HS-27A (cell line): ENCODE measurements at places on chromosomes 12 and 14.

- no peak for DNase-seq
Observed at GRCh38 chr12:84857525-84858208, 54.9 kb downstream of the SLC6A15 start.

DNA sequence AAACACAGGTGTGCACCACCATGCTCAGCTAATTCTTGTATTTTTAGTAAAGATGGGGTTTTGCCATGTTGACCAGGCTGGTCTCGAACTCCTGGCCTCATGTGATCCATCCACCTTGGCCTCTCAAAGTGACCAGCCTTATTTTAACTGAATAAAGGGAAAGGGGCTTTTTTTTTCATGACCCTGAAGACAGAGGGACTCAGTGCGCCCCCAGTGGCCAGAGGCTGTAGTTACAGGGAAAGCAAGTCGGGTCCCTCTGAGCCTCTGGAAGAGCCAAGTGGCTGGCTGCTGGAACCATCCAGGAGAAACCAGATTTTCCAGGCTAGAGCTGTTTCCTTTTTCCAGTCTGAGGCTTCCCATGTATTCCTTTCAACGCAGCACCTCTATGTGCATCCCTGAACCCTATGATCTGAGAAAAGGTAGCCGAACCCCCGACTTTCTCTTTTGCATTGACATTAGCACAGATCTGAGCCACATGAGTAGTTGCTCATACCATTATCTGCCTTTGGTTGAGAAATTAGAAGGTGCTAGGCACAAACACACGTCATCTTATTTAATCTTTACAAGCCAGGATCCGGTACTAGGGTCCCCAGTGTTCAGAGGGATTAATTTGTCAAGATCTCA lies 342.7 kb downstream of the CACNA1C start:
- DNase-seq, result no peak

DNA sequence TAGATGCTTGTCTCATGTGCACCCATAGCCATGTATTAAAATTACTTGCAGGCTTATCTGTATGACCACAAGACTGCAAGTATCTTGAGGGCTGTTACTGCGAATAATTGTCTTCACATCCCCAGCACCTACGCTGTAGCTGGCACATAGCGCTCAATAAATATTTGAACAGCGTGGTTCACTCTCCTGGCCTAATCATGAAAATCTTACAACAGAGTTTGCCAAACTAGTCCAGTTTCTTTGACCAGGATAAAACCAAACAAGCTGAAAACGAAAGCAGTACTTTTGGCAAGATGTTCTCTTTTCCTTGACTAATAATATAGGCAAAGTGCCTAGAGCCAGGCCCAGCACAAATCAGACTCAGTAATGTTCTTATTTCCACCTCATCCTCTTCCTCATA lies 106.7 kb downstream of the RPS29 start:
- no peak for DNase-seq

GRCh38 chr12:59649203-59649602 lies 53.4 kb downstream of the SLC16A7 start:
- no peak for DNase-seq

- DNase-seq, result no peak
Observed at GRCh38 chr12:125272383-125272933, 207.2 kb downstream of the AACS start.

GRCh38 chr12:71755146-71755892 lies 656 bp downstream of the RAB21 start:
- no peak for DNase-seq

DNA sequence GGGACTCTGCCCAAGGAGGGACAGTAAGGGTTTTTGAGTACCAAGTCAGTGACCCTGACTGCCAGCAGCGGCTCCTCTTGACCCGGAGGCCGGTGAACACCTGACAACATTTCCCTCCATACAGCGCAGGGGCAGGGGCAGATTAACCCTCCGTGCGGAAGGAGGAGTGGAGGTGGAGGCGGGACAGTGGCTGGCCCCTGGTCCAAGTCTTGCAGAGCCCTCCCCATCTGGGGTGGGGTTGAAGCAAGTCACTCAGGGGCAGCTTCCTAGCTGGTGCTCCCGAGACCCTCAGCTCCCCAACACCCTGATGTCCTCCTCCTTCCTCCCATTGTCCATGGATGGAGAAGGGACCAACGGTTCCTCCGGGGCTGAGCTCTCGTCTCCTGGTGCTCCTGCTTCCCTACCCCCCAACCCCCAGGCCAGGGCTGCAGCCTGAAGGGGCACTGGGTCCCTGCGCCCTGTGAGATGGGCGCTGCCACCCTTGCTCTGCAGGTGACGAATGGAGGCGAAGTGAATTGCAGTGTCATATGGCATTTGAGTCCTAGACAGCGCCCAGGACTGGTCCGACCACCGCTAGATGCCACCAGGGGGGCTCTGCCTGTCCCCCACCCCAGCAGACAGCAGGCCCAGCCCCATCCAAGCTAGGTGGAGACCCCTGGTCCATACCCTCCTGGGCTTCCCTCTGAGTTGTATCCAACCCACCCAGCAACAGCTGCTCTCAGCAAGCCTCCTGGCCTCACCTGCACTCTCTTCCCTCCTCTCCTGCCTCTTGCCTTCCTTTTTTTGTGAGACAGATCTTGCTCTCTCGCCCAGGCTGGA lies 7.0 kb upstream of the AMN start:
- DNase-seq, result no peak

DNA sequence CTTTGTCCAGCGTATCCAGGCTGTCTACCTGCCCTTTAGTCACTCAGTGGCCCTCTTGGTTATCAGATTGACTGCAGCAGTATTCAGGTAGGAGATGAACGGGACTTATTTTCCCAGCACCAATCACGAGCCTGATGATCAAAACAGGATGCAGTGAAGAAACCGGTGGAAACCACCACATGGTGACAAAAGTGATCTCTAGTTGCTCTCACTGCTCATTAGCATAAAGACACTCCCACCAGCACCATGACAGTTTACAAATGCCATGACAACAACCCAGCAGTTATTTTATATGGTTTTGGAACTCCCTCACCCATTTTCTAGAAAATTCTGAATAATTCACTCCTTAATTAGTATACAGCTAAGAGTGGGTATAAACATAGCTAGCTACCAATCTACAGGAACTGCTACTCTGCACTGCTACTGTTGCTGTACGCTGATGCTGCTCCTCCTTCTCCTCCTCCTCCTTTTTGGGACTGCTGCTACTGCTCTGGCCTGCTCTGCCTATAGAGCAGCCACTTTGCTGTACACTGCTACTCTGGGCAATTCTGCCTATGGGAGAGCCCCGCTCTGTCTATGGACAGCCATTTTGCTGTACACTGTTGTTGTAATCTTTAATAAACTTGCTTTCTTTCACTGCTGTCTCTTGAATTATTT lies 142.5 kb upstream of the SSTR1 start:
- DNase-seq, result no peak

GRCh38 chr14:55448141-55448614 lies 7.8 kb upstream of the TBPL2 start:
- DNase-seq, result peak; percentile 97

GRCh38 chr12:64757771-64758170 lies 1.4 kb downstream of the GNS start:
- no peak for DNase-seq

GRCh38 chr14:63483315-63483714 lies 59.9 kb downstream of the PPP2R5E start:
- DNase-seq, result no peak

GRCh38 chr12:130958557-130959140 lies 4.9 kb downstream of the ADGRD1 start:
- DNase-seq, result no peak

GRCh38 chr12:101650346-101651117 lies 46.9 kb upstream of the CHPT1 start:
- no peak for DNase-seq

DNA sequence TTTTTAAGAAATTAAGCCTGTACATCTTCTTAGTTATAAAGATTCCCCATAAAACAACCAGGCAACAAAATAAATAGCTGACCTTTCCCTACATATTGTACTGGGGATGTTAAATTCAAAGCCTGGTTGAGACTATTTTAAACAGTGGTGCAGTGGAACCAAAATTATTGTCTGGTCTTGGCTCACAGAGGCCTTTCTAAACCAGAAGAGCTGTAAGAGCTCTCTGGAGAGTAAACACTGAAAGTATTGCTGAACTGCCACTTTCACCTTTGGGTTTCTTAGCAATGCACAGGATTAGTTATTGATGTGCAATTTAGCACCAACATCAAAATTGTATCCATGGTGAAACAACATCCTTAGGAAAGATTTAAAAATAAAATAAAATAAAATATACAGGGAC lies 20.6 kb downstream of the RACGAP1 start:
- no peak for DNase-seq

GRCh38 chr14:73463411-73463810 lies 5.1 kb upstream of the NUMB start:
- no peak for DNase-seq

DNA sequence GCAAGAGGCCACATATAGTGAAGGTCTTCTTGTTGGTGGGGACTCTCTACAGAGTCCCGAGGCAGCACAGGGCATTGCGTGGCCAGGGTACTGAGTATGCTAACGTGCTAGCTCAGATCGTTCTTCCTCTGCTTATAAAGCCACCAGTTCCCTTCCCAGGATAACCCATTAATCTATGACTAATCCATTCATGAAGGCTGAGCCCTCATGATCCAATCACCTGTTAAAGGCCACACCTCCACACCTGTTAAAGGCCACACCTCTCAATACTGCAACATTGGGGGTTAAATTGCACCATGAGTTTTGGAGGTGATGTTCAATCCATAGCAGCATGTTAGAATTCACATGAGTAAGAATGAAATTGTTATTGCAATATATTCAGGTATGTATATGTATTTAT lies 12.8 kb upstream of the YARS2 start:
- no peak for DNase-seq

DNA sequence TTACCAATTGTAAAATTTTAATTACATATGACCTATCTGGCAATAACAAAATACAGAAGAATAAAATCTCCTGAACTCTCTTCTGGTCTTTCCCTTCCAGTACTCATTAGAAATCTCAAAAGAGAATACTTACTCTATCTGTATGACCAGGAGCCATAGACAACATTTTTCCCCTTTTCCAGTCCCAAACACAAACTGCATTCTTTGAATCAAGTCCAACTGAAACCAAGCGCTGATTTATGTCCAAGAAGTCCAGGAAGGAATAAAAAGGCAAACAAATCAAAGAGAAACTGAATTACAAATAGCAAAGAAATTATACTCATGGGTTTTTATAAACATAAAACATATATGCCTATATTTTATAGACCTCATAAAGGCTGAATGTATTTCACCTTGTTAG lies 46.7 kb downstream of the EML5 start:
- no peak for DNase-seq

DNA sequence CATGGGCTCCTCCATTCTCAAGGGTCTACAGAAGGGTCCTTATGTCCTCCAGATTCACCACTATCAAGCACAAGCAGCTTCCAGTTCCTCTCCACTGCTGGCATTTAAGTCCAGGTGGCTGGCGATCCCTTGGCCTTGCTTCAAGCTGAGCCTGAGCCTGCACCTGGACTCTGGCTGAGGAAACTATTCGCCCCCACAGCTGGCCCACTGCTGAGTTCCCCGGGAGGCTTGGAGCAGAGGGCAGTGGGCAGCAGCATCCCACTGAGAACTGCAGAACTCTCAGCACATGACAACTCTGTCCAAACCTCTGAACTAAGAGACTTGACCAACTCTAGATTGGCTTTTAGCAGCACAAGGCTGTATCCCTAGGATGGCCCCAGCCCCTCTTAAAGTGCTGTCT lies 11.3 kb upstream of the RABGGTA start:
- DNase-seq, result no peak

GRCh38 chr12:102369876-102370275 lies 110.5 kb downstream of the IGF1 start:
- DNase-seq, result no peak

DNA sequence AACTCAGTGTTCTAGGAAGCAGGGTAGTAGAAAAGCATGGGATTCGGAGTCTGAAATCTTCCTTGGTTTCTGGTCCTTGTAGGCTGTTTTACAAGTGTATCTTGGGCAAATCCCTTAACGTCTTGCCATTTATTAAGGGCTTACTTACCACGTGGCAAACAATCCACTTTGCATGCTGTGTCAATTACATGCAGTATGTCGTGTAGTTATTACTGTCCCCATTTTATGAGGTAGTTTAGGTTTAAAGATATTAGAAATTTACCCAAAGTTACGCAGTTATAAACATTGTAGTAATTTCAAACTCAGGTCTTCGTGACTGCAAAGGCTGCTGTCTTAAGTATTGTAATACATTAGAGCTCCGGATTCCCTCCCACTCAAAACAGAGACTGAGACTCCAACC lies 1.5 kb upstream of the NOVA1 start:
- no peak for DNase-seq

DNA sequence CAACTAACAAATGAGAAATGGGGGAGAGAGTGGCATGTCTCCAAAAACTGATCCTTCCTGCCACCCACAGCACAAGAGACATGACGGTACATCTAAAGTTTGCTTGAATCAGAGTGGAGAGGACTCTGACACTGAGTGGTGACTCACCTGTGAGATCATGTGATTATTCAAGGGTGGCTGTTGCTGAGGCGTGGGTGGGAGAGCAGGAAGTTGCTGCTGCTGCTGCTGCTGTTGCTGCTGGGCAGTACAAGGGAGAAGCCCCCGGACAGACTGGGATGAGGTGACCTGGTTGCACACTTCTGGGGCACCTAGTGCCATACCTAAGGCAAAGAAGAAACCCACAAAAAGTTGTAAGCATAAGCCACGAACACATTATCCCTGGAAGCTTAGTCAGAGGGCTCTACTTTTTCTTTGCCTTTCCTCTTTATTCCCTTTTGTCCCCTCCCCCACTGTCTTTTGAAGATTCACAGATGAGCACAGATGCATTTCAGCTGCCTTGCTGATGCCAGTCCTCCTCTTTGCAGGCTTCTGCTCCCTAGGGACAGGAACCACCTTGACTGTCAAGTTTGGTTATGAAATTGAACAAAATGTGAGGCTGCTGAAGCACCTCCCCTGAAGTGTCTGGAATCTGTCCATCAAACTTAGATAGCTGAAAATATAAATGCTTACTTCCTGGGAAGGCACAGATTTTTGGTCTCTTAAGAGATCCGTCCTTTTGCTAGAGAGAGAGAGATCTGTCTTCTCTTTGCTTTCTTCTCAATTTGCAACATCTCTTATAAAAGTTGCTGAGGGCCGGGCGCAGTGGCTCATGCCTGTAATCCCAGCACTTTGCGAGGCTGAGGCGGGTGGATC lies 29.4 kb upstream of the STAC3 start:
- peak; percentile 43 for DNase-seq

DNA sequence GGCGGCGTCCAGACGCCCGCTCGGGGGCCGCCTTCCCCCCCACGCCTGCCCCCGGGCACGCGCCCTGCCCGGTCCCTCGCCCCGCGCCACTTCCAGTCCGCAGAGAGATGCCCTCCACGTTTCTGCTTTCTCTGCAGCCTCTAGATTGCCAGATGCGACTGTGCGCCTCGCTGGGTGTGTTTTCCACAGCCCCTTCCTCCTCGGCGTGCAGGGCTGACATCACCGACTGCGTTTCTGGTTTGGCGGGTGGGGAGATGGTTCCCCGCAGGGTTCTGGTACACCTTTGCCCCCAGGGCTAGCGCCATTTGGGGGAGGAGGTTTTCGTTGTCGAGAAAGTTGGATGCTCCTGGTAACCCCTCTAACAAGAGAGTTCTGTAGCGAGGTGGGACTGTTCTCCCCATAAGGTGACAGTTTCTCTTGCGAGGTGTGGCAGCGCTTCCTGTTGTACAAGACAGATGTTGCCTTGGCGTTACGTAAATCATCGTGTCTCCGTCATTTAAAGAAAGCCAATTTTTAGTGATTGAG lies 1.5 kb downstream of the CALM1 start:
- no peak for DNase-seq

- no peak for DNase-seq
Observed at GRCh38 chr12:69822201-69822860, 2.7 kb upstream of the MYRFL start.
